SIG-M5 (cell line): ENCODE measurements at places on chromosomes 3 and 15.

GRCh38 chr15:69132430-69132829, 28.0 kb upstream of the GLCE start:
- DNase-seq = no peak

DNA sequence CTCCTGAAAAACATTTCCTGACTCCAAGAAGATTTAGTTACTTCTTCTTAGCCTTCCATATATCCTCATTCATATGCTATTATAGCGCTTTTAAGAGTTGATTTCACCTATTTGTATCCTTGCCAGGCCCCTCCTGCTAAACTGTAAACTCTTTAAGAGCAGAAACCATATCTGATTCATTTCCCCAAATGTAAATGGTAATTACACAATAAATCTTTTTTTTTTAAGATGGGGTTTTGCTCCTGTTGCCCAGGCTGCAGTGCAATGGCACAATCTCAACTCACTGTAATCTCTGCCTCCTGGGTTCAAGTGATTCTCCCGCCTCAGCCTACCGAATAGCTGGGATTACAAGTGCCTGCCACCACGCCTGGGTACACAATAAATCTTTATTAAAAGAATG, 4.5 kb downstream of the DLEC1 start:
- no peak for DNase-seq

GRCh38 chr3:72080095-72080494, 295.1 kb upstream of the PROK2 start:
- DNase-seq = no peak

DNA sequence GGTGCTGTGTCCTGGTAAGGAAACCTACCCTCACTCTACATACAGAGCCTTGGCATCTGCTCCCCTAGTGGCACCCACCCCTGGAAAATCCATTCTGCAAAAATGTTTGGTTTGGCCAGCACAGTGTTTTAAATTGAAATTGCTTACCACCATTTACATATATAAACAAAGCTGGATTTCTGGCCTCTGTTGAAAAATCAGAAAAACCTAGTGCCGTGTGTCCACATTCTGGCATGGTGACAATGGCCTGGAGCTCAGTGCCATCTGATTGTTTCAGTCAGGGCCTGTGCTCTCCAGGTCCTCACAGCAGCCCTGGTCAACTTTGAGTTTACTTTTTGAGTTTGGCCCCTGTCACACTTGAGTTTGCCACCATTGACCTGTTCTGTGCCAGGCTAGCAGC, 2.9 kb upstream of the IL17RC start:
- no peak for DNase-seq

DNA sequence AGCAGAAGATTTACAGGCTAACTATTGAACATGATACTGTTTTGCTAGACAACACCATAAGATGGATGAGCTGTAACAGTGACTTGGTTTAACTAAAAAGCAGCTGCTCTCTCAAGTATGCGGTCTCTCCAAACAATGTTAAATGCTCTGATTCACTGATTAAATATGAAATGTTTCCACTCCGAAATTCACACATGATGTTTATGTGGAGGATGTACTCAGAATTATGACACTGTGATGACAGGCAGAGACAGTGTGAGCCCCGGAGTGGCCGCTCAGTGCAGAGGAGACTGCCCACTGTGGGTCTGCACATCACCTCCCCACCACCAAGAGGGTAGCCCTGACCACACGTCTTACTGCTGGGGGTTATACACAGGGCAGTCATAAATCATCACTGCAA, 83.9 kb upstream of the MEX3B start:
- DNase-seq = no peak

DNA sequence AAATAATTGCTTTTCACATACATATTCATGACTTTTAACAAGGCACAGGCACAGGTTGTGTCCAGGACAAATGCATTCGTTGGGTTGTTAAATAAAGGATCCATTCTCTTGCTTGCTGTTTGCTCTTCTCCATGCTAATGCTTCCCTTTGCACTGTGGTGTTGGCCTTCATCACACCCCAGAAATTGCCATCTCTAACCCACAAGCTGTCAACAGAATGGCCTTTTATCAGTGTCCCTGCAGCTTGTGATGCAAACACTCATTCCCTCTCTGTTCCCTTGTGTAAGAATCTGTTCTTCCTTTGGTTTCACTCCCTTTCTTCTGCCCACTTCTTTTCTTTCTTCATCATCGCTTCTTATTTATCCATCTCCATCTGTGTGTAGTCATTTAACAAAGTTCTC, 72.2 kb downstream of the SLC7A14 start:
- DNase-seq = no peak

DNA sequence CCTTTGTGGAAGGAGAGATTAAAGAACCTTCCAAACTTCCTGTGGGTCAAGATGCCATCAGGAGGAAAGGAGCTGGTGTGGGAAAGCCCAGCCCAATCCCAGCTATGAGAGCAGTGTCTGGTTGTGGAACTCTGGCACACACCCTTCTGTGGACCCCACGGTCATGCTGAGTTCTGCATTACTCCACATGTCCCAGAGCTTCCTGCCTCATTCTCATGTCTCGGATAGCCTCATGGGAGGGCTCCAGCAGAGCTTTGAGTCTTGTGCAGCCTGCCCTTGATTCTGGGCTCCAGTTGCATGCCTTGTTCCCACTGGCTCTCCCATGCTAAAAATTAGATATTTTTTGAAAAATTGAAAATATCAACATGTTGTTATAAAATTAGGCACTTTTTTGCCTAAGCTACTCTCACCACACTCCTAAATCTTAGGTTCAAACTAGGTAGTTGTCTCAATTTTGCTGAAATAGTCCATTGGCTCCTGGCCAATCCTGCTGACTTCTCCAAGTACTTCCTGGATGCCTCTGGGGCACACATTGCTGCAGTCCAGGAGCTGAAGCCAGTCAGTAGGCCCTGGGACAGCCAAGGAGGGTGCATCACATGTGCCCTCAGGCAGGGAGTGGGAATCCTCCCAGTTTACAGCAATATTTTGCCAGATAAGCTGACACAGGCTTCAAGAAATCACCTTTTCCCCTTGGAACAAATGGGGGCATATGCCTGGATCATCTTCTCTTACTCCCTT, 144.3 kb downstream of the EEFSEC start:
- no peak for DNase-seq

GRCh38 chr3:184227481-184227935, 1.9 kb upstream of the VWA5B2 start:
- DNase-seq = no peak
